ENCODE measurements at places on chromosomes 6 and 20. TPM values are rescaled to one million over a fixed set of nuclear protein-coding genes. Genes with fewer than 3 reads are reported as not detected.

SULF2 gene
- total RNA-seq: 0.20 TPM

RPL7L1 gene
- total RNA-seq: 94.5 TPM

PPIL6 gene
- 0.73 TPM for total RNA-seq

LTB gene
- 155 TPM for total RNA-seq

VSTM2L gene
- not detected for total RNA-seq

PEX7 gene
- total RNA-seq: 6.8 TPM

COL21A1 gene
- total RNA-seq: not detected

UFL1 gene
- 23.6 TPM for total RNA-seq

SMOC2 gene
- total RNA-seq: not detected

CLVS2 gene
- not detected for total RNA-seq

DNAJC5 gene
- total RNA-seq: 27.5 TPM

- H3K36me3 ChIP-seq: peaks cover 10% of the 10 kb centered on the region
- no peak overlapping the region for H3K4me3 ChIP-seq
- DNase-seq: no peak
- no peaks in the 10 kb centered on the region for H3K27me3 ChIP-seq
- H3K27ac ChIP-seq: peak overlapping the region; percentile 21
- peaks cover 60% of the 10 kb centered on the region for H3K4me1 ChIP-seq
Observed at GRCh38 chr6:33420491-33421343, 852 bp downstream of the SYNGAP1 start.

GRCh38 chr6:144217264-144217663 lies 66.9 kb downstream of the STX11 start:
- H3K27me3 ChIP-seq: peaks cover 2% of the 10 kb centered on the region
- peaks cover 11% of the 10 kb centered on the region for H3K36me3 ChIP-seq
- DNase-seq: no peak
- H3K4me3 ChIP-seq: peak overlapping the region; percentile 97

GRCh38 chr6:90144396-90144795 lies 152.2 kb downstream of the BACH2 start:
- DNase-seq: no peak
- H3K27me3 ChIP-seq: no peaks in the 10 kb centered on the region
- H3K27ac ChIP-seq: peak overlapping the region; percentile 86
- peaks cover 30% of the 10 kb centered on the region for H3K36me3 ChIP-seq
- peaks cover 79% of the 10 kb centered on the region for H3K4me1 ChIP-seq

GRCh38 chr20:57102160-57102559 lies 164.3 kb downstream of the BMP7 start:
- no peaks in the 10 kb centered on the region for H3K36me3 ChIP-seq
- H3K4me3 ChIP-seq: no peak overlapping the region
- H3K27me3 ChIP-seq: peaks cover 5% of the 10 kb centered on the region
- DNase-seq: no peak
- no peak overlapping the region for H3K27ac ChIP-seq

- peaks cover 2% of the 10 kb centered on the region for H3K4me1 ChIP-seq
- H3K36me3 ChIP-seq: no peaks in the 10 kb centered on the region
- DNase-seq: no peak
- H3K27me3 ChIP-seq: no peaks in the 10 kb centered on the region
Observed at GRCh38 chr6:14883921-14884320, 361.9 kb upstream of the JARID2 start.

DNA sequence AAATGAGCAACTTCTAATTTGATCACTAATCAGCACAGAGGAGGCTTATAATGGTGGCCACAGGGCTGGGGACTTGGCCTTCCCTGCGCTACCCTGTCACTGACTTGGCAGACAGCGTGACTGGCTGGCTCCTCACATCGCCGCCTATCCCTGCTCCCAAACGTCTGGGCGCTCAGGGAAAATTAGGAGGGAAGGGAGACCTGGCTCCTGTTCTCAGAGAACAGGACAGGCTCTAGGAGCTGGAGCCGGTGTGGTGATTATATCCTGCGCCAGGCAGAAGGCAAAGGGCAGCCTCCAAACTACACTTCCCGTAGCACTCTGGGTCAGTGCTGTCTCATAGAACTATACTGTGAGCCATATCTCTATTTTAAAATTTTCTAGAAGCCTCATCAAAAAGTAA lies 53.4 kb downstream of the VEGFA start:
- no peak overlapping the region for H3K27ac ChIP-seq
- H3K27me3 ChIP-seq: peaks cover 13% of the 10 kb centered on the region
- H3K36me3 ChIP-seq: no peaks in the 10 kb centered on the region
- no peaks in the 10 kb centered on the region for H3K4me1 ChIP-seq
- no peak overlapping the region for H3K4me3 ChIP-seq

DNA sequence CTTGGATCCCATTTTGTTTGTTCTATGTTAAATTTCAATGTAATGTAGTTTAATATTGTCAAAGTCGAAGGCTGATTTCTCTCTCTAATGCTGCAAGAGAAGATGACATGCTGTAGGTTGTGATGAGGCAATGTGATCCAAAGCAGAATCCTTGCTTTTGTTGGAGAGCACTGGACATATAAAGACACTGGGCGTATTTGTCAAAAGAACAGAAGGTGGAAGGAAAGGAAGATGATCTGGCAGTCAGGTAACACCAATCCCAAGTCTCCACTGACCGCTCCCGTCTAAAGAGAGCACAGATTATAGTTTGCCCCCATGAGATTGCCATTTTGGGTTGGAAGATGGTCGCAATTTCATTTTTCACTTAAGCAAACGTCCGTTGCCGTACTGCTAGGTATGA lies 935 bp upstream of the RFX6 start:
- peaks cover 27% of the 10 kb centered on the region for H3K27me3 ChIP-seq
- H3K36me3 ChIP-seq: no peaks in the 10 kb centered on the region
- no peak overlapping the region for H3K4me3 ChIP-seq

DNA sequence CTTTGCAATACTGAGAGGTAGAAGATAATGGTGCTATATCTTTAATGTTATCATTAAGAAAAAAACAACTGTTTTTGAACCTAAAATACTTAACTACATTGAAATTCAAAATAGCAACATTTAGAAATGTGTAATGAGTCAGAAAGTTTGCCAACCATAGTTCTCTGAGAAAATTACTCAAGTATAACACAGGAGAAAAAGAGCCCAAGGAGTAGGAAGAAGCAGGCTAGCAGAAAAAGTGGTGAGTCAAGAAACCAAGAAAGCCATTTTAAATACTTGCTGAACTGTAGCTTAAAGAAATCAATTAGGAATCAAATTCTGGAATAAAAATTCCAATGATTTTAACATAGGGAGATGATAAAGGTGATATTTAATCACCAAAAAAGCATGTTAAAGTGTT lies 181.0 kb upstream of the RSPO3 start:
- DNase-seq: no peak
- H3K36me3 ChIP-seq: no peaks in the 10 kb centered on the region
- H3K4me3 ChIP-seq: no peak overlapping the region
- no peaks in the 10 kb centered on the region for H3K4me1 ChIP-seq
- no peak overlapping the region for H3K27ac ChIP-seq

GRCh38 chr20:8284902-8285301 lies 152.8 kb downstream of the PLCB1 start:
- DNase-seq: no peak
- no peaks in the 10 kb centered on the region for H3K36me3 ChIP-seq
- no peaks in the 10 kb centered on the region for H3K27me3 ChIP-seq
- no peak overlapping the region for H3K27ac ChIP-seq

DNA sequence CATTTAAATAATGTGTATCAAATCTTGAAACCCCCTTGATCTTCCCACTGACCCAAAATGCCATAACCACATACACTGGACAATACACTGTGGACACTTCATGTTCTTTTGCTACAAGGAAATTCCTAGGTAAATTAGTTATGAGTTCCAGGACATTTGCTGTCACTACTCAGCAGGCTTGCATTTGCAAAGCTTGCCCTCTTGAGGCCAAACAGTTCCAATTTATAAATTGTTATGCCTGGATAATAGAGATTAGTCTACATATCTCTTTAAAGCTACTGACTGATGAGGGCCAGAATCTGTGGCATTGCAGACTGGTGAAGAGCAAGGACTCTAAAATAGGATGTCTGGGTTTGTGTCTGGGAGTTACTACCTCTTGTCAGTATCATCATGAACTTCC lies 17.4 kb upstream of the RAB32 start:
- DNase-seq: no peak
- H3K4me3 ChIP-seq: no peak overlapping the region
- no peak overlapping the region for H3K27ac ChIP-seq
- H3K4me1 ChIP-seq: no peaks in the 10 kb centered on the region
- no peaks in the 10 kb centered on the region for H3K36me3 ChIP-seq

- no peak for DNase-seq
- no peaks in the 10 kb centered on the region for H3K36me3 ChIP-seq
- no peak overlapping the region for H3K27ac ChIP-seq
- no peak overlapping the region for H3K4me3 ChIP-seq
- H3K27me3 ChIP-seq: peaks cover 21% of the 10 kb centered on the region
Observed at GRCh38 chr20:62441987-62442539, 14.7 kb upstream of the RBBP8NL start.

DNA sequence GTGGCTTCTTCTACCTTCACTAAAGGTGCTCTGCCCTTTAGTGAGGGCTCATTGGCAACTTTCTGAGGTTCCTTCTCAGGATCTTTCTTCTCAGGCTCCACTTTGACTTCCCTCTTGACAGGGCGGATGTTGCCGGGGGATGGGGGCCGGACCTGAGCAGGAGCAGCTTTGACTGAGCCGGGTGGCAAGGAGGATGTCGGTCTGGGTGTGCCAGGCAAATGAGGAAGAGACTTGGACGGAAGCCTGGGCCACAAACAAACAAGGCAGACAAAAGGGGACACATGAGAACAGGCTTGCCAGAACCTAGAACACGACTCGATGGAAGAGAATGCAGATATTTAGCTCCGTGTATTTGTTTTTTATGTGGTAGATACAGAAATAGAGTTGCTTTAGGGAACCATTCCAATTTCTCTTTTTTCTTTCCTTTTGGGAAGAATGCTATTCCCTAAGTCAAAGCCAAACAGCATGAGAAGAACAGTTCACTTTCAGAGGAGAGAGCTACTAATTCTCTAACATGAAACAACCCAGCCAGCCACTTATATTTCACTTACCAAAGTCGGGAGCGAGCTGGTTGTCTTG lies 76.2 kb upstream of the BCLAF1 start:
- peaks cover 1% of the 10 kb centered on the region for H3K36me3 ChIP-seq
- H3K27me3 ChIP-seq: no peaks in the 10 kb centered on the region
- peaks cover 16% of the 10 kb centered on the region for H3K4me1 ChIP-seq
- peak overlapping the region; percentile 69 for H3K4me3 ChIP-seq

DNA sequence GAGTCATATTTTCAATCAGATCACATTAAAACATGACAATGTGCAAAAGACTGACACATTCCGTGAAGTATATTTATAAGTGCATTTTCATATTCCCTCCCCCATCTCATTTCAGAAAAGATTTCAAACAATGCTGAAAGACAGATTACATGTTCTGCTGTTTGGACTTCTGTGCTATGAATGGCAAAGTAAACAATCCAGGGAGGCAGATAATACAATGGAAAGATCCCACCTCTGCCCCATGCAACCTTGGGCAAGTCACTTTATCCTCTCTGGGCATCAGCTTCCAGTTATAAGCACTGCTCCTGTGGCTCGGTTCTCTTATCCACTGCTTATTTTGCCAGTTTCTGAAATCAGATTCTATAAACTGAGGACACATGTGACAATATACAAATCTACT lies 110.2 kb downstream of the RCAN2 start:
- no peak for DNase-seq
- H3K27ac ChIP-seq: no peak overlapping the region
- H3K4me1 ChIP-seq: peaks cover 61% of the 10 kb centered on the region
- H3K36me3 ChIP-seq: no peaks in the 10 kb centered on the region

DNA sequence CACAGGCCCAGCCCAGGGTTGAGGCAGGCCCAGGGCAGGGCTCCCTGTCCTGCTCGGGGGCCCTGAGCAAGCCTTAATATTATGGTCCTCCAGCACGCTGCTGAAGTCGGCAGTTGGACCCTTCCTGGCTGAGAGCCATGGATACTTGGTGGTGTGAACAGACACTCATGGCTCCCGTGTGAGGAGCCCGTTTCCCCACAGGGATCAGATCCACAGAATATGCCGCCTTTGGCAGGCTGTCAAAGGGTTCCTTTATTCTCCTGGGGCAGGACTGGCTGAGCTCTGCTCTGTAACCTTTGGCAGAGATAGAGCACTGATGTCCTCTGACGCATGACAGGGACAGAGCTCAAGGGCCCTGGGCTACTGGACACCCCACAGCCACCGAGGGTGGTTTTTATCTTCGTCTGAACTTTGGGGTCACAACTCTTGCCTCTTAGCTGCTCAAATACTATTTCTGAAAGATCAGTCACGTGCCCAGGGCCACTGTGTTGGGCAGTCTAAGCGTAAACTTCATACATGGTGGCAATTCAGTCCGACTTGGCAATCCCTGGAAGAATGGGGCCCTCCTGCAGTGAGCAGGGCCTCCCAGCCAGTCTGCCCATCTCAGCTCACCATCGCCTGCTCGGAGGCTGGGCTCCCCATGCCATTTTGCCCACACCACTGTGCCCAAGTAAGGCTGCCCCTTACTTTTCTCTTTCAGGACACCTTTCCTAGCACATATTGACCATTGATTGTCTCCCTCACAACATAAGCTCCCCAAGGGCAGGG lies 49.1 kb downstream of the TTI1 start:
- no peak for DNase-seq
- no peaks in the 10 kb centered on the region for H3K4me1 ChIP-seq
- no peaks in the 10 kb centered on the region for H3K27me3 ChIP-seq
- H3K4me3 ChIP-seq: no peak overlapping the region
- H3K36me3 ChIP-seq: peaks cover 67% of the 10 kb centered on the region

DNA sequence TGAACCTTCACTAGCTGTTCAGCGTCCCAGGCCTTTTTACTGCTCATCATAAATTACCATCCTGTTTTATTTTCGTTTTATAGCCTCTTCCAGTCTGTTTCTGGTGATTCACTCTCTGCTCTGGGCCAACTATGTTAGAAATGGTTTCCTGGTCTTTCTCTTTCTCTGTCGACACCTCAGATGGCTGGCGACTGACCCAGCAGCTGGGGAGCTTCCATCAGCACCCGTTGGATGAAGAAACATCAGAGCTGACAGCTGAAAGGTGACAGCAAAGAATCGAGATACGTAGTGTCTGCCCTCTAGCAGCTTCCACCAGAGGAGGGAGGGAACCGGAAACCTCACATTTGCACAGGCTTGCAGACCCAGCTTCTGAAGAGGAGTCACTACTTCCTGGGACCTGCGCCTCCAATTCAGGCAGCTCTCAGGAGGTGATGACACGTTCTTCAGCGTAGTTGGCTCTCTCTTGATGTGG lies 82.9 kb upstream of the MLN start:
- no peaks in the 10 kb centered on the region for H3K36me3 ChIP-seq
- no peak overlapping the region for H3K4me3 ChIP-seq
- H3K4me1 ChIP-seq: no peaks in the 10 kb centered on the region
- H3K27me3 ChIP-seq: peaks cover 17% of the 10 kb centered on the region

DNA sequence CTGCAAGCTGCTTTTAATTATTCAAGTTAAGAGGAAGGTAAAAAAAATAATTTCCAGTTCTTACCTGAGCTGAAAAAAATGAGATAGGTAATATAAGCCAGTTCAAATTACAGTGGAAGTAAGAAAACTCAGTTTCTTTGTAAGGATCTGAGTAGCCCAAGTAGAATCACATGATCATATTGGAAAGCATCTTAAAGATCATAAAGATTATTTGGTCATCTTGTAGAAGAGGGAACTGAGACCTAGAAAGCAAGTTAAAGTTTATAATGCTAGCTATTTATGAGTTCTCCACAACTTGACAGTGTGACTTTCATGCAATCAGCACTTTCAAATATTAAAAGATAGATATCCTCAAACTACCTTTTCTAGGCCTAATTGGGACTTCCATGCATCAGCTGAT lies 80.5 kb downstream of the FARS2 start:
- no peak overlapping the region for H3K4me3 ChIP-seq
- no peaks in the 10 kb centered on the region for H3K27me3 ChIP-seq
- H3K36me3 ChIP-seq: peaks cover 6% of the 10 kb centered on the region
- H3K4me1 ChIP-seq: peaks cover 31% of the 10 kb centered on the region
- no peak overlapping the region for H3K27ac ChIP-seq

GRCh38 chr6:34476447-34476846 lies 10.6 kb downstream of the PACSIN1 start:
- no peak overlapping the region for H3K4me3 ChIP-seq
- H3K27ac ChIP-seq: no peak overlapping the region
- no peaks in the 10 kb centered on the region for H3K36me3 ChIP-seq
- H3K27me3 ChIP-seq: no peaks in the 10 kb centered on the region
- DNase-seq: no peak

Measured in activated B cell treated with CpG ODN at 0.5 μM for 24 hours (primary cell).